ENCODE measurements at places on chromosomes 13 and 19.

GRCh38 chr19:1265615-1266128 is 3.5 kb upstream of the CIRBP start:
- DNase-seq: peak; percentile 72

GRCh38 chr13:96958286-96958891 is 35.9 kb downstream of the OXGR1 start:
- DNase-seq: no peak

DNA sequence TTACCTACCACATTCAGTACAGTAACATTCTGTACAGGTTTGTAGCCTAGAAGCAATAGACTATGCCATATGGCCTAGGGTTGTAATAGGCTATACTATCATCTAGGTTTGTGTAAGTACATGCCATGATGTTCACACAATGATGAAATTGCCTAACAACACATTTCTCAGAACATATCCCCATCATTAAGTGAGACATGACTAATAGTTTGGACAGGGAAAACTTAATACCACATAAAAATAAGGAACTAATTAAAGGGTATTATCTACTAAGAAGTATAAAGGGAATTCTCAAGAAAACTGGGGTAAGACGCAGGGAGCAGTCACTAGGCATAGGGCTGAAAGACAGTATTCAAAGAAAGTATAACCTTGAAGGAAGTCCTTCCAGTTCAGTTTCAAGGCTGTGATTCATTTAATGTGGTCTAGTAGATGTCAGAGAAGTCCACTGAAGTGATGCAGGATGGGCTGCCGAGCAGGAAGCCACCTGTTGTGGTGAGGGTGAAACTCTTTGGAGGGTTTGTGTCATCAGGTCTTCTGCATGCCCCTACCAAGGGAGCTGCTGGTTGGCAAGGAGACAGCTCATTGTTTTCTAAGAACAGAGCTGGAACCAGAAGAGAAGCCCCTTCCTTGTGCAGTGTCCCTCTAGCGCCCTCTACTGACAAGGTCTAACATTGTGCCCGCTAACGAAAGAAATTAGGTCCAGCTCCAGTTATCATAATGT is 122.9 kb downstream of the OLFM4 start:
- no peak for DNase-seq

DNA sequence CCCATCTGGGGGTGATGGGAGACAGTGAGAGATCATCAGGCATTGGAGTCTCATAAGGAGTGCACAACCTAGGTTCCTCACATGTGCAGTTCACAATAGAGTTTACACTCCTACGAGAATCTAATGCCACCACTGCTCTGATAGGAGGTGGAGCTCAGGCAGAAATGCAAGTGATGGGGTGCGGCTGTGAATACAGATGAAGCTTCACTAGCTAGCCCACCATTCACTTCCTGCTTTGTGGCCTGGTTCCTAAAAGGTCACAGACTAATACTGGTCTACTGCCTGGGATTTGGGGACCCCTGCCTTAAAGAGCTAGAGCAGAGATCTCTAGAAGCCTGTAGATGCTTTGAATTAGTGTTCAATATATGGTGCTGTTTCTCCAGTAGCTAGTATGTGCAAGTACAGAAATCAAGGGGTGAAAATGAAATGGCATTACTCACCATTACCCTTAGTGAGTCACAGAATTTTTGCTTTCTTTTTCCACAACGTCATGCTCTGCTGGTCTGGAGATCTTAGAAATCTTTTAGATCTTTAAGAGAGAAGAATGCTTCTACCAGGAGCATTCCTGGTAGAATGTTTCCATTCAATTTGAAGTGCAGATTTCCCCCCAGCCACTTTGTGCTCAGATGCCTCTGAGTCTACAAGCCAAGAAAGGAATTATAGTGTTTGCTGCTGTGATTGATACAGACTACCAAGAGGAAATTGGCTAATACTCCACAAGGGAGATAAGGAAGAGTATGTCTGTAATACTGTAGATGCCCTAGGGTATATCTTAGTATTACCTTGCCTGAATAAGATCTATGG is 2301.2 kb downstream of the PCDH9 start:
- DNase-seq: no peak

GRCh38 chr19:17234911-17235299 is 8.9 kb downstream of the OCEL1 start:
- DNase-seq: peak; percentile 74

DNA sequence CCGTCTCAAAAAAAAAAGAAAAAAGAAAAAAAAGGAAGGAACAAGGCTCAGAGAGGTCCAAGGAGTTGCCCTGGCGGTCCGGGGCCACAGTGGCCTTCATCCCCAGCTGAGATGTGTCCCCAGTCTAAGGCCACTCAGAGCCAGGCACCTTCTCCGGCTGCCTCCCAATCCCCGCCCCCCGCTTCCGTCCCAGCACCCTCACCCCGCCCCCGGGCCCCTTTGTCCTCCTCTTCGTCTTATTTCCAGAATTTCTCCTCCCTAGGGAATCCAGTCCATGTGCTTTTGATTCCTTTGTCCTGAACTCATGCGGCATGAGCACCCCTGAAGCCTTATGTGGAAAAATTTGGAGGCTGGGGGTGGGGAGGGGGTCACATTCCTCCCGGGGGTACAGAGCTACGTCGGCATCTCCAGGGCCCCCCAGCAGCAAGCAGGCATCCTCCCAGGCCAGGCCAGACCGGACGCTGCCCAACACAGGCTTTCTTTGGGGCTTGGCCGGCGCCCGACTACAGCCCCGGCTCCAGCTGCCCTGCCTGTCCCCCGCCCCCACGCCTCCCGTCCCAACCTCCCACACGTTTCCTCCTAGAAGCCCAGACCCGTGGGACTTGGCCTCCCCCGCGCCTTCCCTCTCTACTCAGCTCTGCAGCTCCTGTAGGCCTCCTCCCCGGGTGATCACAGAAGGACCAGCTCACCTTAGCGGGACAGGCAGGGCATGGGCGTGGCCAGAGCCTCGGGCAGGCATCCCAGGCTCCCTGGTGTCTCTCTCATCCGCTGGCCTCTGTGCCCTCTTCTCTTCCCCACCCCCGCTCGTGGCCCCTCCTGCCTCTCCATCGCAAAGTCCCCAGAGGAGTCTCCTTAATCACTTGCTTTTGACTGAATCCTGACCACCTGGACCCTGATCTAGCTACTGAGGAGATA is 17.8 kb upstream of the ADGRE5 start:
- DNase-seq: peak; percentile 84

GRCh38 chr19:40962460-40962961 is 28.6 kb upstream of the CYP2B6 start:
- no peak for DNase-seq

GRCh38 chr19:18741124-18742121 is 49.7 kb downstream of the COMP start:
- no peak for DNase-seq

DNA sequence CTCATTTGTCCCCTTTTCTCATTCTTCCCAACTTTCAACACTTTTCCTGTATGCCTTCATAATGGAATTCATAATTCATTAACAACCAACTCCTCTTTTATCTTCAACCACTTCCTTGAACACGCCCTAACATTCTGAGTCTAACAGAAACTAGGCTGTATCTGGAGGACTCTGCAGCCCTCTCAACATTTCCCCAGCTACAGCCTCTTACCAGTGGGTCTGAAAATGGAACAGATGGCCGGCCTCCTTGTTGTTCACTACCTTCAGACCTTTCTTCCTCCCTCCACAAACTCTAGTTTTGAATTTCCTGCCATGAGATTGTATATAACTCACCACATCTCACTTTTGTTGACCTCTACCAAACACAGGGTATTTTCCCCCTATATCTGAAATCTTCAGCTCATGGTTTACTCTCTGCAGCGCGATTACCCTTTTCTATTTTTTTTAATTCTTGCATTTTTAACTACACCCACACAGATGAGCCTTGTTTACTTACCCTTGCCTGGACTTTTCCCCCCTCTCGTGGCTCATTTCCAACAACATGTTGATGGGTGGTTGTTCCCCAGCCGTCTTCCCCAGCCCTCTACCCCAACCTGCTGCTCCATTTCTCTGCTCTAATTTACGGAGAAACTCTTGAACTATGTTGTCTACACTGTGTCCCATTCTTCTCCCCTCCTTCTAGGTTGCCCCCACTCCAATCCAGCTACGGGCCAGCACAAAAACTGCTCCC is 846 bp downstream of the ZNF790 start:
- DNase-seq: no peak

DNA sequence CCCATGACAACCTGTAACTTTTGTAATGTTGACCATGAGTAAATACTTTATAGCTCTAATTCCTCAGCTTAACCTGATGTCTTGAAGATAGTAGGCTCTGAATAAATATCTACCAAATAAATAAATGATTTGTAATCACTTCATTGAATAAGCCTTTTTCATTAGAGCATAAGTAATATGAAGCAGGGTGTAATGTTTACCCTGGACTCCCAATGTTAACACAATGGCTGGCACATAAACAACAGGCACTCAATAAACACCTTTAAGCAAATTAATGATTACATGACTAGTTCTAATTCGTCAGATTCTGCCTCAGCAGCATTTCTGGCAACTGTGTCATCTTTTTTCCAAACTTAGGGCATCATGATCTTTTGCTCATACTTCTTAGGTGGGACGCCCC is 396.3 kb downstream of the LIG4 start:
- no peak for DNase-seq

- no peak for DNase-seq
These were observed 145.8 kb downstream of the TM9SF2 start for GRCh38 chr13:99646866-99647595.

- DNase-seq: no peak
These were observed 59.0 kb upstream of the ZNF726 start for GRCh38 chr19:23855676-23856075.

GRCh38 chr13:26914624-26915023 is 154.0 kb upstream of the GPR12 start:
- DNase-seq: no peak

GRCh38 chr19:23070353-23071146 is 46.3 kb upstream of the ZNF730 start:
- DNase-seq: peak; percentile 61

DNA sequence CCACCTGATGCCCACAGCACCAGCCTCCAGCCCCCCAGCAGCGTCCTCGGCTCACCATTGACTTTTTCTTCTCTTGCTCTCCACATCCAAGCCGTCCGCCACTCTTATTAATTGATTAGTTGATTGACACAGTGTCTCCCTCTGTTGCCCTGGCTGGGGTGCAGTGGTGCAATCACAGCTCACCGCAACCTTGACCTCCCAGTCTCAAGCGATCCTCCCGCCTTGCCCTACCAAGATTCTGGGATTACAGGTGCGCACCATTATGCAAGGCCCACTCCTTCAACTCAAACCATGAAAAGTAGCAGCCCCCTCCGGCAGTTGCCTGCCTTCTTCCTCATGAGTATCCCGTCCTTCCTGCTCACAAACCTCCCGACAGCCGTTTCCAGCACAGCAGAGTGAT is 921 bp upstream of the TEX29 start:
- no peak for DNase-seq

DNA sequence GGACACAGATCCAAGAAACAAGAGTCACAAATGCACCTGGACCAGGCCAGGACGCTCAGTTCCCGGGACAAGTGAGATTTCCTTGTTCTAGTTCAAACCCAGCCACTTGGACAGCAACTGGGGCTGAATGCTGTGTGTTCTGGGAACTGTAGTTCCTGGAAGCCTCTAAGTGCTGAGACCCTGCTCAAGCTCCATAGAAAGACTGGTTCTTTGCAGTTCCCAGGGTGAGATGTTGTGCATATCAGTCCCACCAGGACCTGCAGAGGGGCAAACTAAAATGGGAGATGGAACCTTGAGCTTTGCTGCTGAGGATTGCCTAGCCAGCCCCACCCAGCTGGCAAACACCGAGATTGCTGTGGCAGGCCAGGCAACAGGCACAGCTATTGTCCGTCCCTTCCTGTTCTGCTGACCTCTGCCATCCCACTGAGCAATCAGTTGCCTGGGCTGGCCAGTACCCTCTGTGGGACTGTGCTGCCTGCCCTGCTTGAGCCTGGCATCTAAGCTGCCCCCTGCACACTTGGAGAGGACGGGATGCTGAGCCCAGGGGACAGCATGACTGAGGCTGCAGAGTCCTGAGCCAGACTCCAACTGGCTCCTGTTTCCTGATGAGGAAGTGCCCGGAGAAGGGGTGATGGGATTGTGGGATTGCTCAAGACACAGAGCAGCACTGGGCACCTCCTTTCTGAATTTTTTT is 1.4 kb upstream of the GIPC1 start:
- DNase-seq: no peak

DNA sequence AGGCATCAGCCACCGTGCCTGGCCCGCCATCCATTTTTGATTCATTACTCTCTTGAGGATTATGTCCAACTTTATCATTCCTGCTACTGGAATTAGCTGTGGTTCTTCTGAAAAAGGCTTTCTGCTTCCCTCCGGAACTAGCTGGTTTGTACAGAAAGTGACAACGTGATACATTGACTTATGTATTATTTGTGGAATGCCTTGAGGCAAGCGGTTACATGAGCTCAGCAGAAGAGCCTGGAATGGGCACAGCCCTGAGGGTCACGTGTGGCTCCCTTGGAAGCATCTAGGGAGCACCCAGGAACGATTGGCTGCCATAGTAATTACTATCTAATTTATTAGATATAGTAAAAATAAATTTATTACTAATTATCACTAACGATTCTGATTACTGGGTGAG is 14.4 kb upstream of the RETN start:
- no peak for DNase-seq

GRCh38 chr19:3138268-3138667 is 2.4 kb downstream of the GNA15 start:
- no peak for DNase-seq

DNA sequence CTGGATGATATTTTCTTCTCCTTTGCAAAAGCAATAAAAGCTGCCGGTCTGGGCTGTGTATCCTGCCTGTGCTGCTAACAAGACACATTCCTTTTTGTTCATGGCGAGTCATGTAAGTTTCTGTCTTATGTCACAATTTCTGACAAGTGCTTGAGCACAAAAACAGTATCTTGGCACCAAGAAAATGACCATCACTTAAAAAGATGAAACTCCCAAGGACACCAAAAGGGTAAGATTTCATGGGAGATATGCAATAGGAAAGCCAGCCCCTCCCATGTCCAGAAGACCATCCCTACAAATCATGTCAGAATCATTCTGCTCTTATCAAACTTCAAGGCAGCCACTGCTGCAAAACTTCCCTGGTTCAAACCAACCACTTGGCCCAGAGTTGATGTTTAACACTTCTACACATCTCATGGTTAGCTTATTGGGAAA is 375.4 kb upstream of the ZNF507 start:
- DNase-seq: no peak

DNA sequence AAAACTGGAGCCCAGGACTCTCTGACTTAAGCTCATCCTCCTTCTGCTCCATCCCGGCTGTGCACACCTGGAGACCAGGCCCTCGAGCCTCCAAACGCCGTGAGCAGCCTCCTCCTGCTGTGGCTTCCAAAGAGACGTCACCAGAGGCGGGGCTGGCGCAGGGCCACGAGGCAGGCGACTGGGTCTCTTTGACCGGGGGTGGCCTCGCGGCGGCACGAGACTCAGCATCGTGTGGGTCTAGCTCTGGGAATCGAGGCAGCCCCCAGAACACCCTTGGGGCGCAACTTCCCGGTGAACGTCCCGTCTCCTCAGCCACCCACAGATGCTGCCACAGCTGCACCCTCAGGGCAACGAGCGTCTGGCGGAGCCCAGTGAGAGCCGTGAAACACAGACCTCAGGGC is 22.8 kb downstream of the RASA3 start:
- peak; percentile 27 for DNase-seq
